ENCODE measurements at places on chromosomes 1 and 21.
A peak's percentile ranks its signal among the peaks of the same experiment; 100 is the strongest.

DNA sequence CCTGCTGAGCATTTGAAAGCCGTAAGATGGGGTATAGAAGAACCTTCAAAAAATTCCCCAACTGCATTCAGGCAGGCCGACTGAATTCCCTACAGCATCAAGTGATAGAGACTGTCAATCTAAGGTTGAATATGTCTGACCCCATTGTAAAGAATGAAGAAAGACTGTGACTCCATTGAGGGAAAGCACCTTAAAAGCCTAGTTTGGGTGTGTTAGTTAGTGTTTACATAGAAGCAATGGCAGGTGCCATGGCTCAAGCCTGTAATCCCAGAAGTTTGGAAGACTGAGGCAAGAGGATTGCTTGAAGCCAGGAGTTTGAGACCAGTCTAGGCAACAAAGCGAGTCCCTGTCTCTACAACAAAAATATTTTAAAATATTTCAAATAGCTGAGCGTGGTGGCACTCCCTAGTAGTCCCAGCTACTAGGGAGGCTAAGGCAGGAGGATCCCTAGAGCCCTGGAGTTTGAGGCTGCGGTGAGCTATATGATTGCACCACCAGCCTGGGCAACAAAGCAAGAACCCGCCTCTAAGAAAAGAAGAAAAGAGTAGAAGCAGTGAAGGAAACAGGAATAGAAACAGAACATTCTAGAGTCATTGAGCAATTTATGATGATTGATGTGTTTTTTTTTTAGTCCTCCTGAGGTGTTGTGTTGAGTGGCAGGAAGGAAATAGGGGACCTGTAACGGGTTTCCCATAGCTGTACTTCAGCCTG is 15.4 kb downstream of the POLR3GL start:
- no peak for DNase-seq

- no peak for DNase-seq
Observed at GRCh38 chr1:61124078-61124477, 41.7 kb downstream of the NFIA start.

DNA sequence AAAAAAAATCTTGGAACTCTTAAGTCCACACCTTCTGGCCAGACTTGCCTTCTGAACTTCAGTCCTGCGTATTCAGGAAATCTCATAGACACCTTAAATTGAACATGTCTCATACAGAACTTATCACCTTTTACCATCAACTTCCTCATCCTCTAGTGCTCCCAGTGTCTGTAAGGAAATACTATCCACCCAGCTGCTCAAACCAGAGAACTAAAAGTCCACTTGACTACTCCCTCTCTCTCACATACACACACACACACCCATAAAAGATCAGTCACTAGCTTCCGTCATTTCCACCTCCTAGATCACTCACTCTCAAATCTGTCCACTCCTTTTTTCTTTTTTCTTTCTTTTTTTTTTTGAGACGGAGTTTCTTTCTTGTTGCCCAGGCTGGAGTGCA is 10.9 kb upstream of the CAP1 start:
- DNase-seq: no peak

DNA sequence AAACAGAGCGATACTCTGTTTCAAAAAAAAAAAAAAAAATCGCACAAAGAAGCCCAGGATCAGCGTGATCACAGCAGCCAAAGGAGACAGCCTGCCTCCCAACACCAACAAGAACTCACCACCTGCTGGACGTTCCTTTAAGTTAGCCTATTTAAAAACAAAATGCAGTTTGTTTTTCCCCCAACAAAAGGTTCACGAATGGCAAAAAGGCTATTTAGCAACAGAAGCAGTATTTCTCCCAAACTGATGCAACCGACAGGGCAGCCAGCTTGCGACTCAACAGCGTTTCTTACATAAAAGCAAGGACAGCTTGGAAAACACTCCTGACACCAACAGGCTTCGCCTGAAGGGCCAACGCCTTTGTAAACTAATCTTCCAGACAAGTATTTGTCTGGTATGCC is 6.8 kb downstream of the SSU72 start:
- no peak for DNase-seq

DNA sequence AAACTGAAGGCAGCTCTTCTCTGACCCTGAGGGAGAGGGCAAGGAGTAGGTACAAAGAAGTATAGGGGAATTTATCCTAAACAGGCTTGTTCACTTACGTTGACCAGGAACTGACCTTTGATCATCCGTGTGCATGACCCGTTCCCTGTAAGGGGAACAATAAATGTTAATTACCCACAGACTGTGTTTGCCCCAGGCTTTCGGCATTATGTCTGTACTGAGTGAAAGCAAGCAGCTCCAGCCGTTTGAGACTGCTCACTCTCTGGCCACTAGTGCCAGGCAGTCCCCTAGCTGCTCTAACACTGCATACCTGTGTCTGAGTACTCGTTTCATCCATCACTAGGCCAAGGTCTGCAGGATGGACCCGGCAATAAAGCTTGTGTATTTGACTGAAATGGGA is 1365.3 kb downstream of the NCAM2 start:
- no peak for DNase-seq

- peak; percentile 13 for DNase-seq
Observed at GRCh38 chr1:180981596-180982387, 40.9 kb downstream of the STX6 start.

DNA sequence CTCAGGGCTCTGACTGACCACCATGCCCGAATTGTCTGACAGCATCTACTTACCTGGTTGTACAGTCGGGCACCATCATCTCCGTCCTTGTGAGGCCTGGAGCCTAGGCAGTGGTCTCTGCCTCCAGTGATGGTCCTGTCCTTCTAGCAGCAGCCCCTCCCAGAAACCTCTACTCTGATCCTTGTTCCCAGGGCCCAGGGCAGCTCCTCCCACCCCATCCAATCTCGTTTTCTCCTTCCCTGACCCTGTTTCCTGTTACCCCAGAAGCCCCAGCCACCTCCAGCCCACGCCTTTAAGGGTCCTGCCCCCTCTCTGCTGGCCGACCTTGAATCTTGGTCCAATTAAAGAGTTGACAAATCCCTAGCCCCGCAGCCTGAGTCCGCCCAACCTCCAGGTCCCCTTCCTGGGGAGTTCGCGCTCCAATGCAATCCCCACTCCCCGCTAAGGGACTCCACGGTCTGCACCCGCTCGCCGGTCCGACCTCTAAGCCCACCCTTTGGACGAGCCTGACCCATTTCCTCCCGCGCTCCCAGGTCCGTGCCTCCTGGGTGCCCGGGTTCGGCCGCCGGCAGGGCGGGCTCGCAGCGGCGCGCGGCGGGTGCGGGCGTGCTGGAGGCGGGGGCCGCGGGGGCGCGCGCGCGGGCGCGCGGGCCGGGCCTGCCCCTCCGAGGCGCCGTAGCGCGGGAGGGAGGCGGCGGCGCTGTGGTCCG is at the start of gene B4GALT2:
TSS of gene B4GALT2 (plus strand) at position 660 of the 710 bp plus-strand sequence. CDS start 1,951 bp downstream, outside the sequence.
- DNase-seq: no peak

- no peak for DNase-seq
Observed at GRCh38 chr1:15825800-15826199, 18.4 kb upstream of the UQCRHL start.

- no peak for DNase-seq
Observed at GRCh38 chr1:201096977-201097856, 15.0 kb downstream of the CACNA1S start.

DNA sequence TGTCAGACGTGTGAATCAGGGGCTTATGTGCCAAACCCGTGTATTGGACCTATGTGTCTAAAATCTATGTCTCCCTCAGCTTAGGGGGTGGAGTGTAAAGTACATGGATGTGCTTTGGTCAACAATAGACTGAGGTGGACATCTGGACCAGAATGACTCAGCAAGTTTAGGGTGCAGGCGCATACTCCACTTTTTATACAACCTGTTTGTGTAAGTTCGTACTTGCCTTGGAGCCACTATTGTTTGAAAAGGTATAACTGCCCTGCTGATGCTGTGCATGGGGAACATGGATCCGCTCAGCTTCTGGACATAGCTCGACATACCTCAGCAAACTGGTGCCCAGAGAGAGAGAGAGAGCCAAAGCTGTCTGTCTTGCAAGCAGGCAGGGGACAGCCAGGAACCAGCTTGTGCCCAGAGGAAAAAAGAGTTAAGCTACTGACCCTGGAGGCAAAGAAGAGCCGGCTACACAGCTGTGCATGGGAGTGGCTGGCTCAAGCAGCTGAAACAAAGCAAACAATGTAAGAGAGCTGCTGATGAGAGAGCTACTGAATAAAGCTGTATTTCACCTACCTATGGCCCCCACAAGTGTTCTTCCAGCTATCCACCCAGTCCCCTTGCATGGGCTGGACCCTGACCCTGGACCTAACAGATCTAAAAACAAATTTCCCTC is 41.2 kb downstream of the GJA5 start:
- DNase-seq: no peak

- no peak for DNase-seq
Observed at GRCh38 chr1:42943166-42943565, 15.5 kb downstream of the SLC2A1 start.

- DNase-seq: no peak
Observed at GRCh38 chr1:78165816-78166215, 120.0 kb downstream of the GIPC2 start.

- DNase-seq: no peak
Observed at GRCh38 chr21:40043866-40044265, 176.6 kb downstream of the PCP4 start.

DNA sequence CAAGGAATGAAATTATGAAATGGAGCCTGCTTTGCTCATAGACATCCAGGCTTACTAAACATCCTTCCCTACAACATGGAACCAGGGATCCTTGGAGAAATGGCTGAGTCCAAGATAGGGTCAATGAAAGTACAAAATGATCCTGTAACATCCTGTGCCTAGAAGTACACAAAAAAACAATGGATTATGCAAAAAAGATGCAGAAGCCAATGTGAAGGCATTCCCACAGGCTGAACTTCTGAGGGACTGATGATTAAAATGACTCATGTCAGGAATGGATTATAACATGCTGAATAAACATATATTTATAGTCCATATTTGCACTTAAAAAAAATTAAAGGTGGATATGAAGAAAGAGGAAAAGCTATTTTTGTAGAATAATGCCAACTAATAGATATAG is 10.4 kb upstream of the HOOK1 start:
- DNase-seq: no peak

DNA sequence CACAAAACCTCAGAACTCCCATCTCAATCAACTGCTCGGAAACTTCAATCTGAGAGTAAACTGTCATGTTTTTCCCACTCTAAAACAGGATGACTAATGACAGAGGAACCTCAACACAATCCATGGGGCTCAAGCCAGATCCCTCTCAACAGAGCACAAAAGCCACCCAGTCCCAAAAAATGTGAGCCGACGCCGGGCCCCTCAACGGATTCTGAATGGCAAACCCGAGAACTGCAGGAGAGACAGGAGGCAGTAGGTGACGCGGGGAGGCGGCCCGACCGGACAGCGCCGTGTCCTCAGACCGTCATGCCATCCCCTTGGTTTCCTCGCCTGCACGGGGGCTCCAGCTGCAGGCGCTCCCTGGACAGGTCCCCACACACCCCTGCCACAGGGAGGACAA is 53.4 kb downstream of the SSBP3 start:
- no peak for DNase-seq

DNA sequence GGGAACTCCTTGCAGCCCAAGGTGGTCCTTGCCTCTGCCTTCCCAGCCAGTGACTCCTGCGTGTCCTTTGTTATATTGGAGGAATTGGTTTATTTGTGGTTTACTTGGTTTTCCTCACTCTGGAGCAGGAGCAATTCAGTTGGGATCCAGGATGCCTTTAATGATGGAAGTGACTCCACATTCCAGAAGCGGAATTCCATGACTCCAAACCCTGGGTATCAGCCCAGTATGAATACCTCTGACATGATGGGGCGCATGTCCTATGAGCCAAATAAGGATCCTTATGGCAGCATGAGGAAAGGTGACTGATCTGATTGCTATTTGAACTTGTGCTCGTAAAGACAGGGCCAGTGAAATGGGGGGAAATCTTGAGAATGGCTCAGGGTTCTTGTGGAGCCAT is 15.1 kb upstream of the PIGV start:
- DNase-seq: no peak

GRCh38 chr1:77831566-77831965 is 52.1 kb downstream of the MIGA1 start:
- no peak for DNase-seq

DNA sequence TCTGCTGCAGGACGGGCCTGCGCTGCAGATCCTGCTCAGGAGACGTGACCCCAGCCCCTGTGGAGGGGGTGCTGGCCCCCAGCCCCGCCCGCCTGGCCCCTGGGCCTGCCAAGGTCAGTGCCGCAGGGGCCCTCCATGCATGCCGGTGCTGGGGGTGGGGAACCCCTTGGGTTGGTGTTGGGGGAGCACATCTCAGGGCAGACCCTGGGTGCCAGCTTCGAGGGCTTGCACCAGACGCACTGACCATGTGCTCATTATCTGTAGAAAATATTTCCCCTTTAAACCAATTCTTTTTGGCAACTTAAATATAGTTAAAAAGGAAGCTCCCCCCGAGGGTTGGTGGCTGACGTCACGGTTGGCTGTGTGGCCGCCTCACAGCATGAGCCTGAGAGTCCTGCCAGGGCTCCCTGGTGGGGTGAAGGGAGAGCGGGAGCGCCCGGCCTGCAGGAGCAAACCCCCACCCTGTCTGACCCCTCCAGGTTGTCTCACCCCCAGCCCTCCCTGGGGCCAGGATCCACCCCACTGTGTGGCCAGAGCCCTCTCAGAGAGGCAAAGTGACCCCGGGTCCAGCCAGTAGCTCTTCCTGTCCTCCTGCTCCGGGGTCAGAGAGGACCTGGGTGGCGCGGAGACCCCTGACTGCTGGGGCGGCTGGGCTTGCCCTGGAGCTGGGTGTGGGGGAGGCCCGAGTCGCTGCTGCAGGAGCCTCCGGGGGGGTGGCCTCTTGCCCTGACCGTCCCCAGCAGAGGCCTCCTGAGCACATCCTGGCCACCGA is 5.3 kb upstream of the PFKL start:
- DNase-seq: no peak

DNA sequence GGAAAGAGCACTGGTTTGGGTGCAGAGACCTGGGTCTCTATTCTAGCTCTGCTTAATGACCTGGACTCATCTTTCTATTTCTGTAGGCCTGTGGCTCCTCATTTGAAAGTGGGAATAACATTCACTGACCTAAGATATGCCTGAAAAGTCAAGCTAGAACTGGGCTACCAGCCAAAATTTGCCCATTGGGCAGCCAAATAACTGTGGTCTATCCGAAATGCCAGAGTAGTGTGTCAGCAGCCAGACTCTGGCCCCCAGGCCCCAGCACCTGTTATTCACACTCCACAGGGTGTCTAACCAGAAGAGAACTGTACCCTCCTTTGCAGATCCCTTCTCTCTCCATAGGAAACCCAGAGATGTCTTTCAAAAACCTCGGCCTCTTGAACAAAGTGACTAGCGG is 12.6 kb downstream of the DAB1 start:
- no peak for DNase-seq

DNA sequence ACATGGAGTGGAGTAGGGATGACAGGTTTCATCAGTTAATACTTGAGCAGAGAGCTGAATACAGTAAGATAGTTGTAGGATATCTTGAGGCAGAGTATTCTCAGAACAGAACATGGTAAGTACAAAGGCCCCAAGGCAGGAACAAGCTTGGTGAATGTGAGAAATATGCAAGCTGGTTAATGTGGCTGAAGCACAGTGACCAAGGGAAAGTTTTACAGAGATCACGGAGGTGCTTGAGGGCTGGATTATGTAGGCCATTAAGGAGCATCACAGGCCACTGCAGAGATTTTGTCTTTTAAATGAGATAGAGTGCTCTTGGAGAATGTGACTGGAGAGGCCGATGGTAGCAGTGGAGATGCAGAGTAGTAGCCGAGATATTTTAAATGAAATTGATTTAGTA is 54.0 kb upstream of the BOLA1 start:
- DNase-seq: no peak

- DNase-seq: no peak
Observed at GRCh38 chr1:221543529-221544120, 198.3 kb downstream of the DUSP10 start.

- no peak for DNase-seq
Observed at GRCh38 chr1:85030536-85030935, 17.8 kb downstream of the MCOLN3 start.
